ENCODE measurements at places on chromosomes 11 and 22.
A peak's percentile ranks its signal among the peaks of the same experiment; 100 is the strongest.

GRCh38 chr11:112321501-112322172, 61.0 kb upstream of the PLET1 start:
- no peak for DNase-seq

DNA sequence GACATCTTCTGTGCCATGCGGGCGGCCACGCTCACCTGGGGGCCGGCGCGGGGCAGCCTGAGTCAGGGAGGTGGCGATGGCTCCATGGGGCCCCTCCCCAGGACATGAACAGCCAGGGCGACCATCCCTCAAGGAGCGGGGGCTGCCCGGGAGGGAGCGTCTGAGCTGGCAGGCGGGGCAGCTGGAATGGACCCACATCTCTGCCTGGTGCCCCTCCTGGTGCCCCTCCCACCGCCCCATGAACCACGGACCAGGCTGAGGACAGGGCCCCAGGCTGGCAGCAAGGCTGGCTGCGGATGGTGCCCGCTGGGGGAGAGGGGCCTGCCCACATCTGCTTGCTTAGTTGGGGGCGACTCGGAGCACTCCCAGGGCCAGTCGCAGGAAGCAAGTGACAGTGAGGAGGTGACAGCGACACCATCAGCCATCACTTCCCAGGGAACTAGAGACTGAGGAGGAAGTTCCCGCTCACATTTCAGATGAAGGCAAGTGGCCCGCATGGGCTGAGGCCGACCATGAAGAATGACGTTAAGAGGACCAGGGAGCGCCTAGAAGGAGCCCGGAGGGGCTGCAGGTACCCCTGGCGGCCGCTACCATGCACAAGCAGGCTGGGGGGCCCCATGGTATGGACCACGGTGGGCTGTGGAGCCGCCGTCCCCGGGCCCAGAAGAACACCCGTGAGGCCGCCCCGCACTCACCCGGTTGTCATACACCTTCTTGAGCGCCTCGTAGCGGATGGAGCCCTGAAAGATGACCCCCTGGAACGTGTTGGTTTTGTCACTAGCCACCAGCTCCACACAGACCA, 37.3 kb downstream of the KIAA0930 start:
- DNase-seq = no peak

DNA sequence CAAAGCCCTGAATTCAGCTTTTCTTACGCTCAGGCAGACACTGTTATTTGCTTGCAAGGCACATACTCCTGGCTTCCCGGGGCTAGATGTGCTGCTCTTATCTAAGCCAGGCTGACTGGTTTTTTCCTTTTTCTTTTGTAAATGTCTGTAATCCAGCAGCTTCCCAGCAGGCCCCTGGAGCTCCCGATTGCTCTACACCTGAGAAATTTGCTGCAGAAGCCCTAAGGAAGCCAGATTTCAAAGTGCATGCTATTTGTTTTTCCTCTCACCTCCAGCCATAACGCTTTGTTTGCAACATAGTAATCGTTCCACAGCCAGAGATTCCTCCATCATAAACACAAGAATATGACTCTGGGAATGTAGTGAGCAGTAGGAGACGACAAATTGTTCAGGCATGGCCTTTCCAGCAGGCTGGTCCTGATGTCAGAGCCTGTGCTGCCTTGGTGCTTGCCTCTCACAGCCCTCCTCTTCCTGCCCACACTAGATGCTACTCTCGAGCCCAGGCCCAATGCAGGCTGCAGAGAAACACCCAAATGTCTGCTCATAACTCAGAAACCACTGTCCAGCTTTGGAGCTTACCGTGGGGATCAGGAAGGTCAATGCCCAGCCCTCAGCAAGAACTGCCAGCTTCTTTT, 54.7 kb upstream of the SLC6A5 start:
- DNase-seq = no peak

DNA sequence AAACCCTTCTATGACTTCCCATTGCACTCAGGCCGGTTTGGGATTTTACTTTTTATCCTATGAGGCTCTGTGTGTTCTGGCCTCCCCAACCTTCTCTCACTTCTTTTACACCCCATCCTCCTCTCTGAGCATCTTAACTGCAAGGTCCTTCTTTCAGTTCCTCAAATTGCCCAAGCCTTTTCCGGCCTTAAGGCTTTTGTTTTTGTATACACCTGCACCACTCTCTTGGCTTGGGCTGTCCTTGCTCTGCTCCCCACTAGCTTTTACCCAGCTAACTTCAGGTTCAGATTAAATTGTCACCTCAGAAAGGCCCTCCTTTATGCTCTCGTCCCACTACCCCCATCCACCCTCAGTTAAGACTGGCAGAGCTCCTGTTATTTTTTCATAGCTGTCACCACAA, 55.5 kb downstream of the FAM83F start:
- DNase-seq = peak; percentile 43
